Epithelial cell of prostate (primary cell): ENCODE measurements at places on chromosomes 1 and 21.
A peak's percentile ranks its signal among the peaks of the same experiment; 100 is the strongest.

GRCh38 chr1:62823556-62823955 is 39.6 kb downstream of the ATG4C start:
- no peak for DNase-seq

- peak; percentile 45 for DNase-seq
Measured at GRCh38 chr1:151680826-151681225, 35.8 kb downstream of the CELF3 start.

DNA sequence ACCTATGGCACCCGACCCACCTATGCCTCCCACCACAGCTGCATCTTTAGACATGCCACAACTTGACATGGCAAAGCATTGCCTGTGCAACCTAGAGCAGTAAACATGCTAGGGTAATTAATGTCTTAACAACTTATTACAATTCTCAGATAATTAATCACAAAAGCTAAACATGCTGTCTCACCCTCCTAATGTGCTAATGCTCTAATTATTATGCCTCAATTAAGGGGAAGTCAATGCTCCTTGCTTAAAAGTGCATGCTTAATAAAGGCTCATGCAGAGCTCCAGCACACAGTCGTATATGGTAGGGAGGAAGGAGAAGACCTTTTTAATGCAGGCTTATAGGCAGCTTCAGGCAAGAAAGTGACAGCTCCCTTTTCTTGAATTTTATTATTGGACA is 396.0 kb downstream of the SEC16B start:
- no peak for DNase-seq

DNA sequence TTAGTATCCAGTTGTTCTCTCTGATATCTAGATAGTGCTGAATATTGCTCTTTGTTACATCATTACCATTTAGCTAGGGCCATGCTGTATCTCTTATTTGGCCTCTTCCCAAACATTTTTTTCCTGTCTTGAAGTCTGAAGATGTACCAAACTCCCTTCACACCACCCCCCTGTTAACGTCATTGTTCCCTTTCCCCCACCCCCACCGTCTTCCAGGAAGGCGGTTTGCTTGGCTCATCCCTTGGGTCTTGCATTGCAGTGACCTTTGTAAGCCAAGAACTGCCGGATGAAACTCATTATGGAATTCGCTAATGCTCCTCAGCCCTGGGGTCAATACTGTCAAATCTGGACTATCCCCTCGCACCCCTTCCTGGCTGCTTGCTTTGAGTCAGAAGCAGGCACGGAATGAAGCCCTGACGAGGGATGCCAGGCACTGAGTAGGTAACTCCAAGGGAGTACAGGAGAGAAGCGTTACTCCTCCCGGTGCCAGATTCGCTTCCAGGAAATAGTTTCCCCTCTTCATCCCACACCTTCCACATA is 283.1 kb downstream of the TM2D1 start:
- no peak for DNase-seq

DNA sequence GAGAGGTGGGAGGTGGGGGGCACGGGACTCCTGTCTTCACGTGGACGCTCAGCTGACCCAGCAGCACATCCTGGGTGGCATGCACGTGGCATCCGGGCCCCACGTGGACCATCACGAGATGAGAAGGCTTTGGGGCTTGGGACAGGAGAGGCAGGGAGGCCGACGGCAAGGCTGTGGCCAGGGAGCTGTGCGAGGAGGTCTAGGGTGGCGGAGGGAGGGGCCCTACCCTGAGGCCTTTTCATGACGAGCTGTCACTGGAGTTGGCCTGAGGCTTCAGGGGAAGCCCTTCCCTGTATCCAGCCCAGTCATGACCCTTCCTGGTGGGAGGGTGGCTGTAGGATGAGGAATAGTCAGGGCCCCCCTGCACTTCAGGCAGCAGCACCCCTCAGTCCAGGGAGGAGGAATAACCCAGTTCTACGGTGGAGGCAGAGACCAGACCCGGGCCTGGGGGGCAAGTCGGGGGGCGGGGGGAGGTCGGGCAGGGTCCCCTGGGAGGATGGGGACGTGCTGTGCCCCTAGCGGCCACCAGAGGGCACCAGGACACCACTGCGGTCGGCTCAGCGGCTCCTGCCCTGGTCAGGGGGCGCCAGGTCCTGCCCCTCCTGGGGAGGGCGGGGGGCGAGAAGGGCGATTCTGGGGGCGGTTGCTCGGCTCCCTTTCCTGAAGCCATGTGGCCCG is 2.0 kb upstream of the PERM1 start:
- DNase-seq, result no peak
